ENCODE measurements at places on chromosomes 2 and 18.
A peak's percentile ranks its signal among the peaks of the same experiment; 100 is the strongest.

GRCh38 chr18:55261253-55261652 is 302.0 kb upstream of the CCDC68 start:
- H3K27me3 ChIP-seq, result no peaks in the 10 kb centered on the region
- H3K4me1 ChIP-seq, result no peaks in the 10 kb centered on the region
- H3K36me3 ChIP-seq, result no peaks in the 10 kb centered on the region
- H3K4me3 ChIP-seq, result no peak overlapping the region
- DNase-seq, result no peak

DNA sequence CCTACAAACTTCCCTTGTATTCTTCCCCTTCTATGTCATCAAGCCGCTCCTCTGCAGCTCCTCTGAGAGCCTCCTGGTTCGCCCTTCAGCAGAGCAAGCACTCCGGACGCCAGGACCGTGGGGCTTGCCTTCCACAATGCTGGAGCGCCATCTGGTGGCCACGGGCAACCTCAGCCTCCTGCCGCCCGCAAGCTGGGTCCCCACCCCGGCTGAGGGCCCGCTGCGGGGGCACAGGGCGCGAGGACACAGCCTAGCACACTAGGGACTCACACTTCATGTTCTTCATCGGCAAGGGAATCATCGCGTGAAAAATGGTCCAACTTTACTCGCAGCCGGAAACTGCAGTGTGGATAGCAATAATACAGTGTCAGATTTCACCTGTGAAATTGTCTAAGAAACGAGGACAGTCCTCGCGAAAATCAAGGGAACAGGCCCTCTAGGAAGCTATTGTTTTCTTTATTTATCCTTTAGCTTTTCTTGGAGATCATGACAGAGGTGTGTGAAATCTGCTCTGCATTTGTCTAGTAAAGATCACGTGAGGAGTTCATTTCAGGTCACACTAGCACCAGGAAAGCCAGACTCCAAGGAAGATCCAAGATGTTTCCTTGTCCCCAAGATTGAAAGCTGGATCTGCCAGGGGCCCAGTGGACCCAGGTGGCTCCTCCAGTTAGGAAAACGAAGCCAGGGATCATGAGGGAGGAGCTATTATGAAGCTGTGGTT is 5.8 kb downstream of the PRLH start:
- no peaks in the 10 kb centered on the region for H3K27me3 ChIP-seq
- no peak overlapping the region for H3K4me3 ChIP-seq
- DNase-seq, result peak; percentile 85
- H3K27ac ChIP-seq, result peak overlapping the region; percentile 74

GRCh38 chr2:239955087-239955988 is 69.8 kb downstream of the NDUFA10 start:
- no peaks in the 10 kb centered on the region for H3K27me3 ChIP-seq
- H3K4me1 ChIP-seq, result no peaks in the 10 kb centered on the region
- H3K27ac ChIP-seq, result no peak overlapping the region
- no peaks in the 10 kb centered on the region for H3K36me3 ChIP-seq
- H3K4me3 ChIP-seq, result no peak overlapping the region

DNA sequence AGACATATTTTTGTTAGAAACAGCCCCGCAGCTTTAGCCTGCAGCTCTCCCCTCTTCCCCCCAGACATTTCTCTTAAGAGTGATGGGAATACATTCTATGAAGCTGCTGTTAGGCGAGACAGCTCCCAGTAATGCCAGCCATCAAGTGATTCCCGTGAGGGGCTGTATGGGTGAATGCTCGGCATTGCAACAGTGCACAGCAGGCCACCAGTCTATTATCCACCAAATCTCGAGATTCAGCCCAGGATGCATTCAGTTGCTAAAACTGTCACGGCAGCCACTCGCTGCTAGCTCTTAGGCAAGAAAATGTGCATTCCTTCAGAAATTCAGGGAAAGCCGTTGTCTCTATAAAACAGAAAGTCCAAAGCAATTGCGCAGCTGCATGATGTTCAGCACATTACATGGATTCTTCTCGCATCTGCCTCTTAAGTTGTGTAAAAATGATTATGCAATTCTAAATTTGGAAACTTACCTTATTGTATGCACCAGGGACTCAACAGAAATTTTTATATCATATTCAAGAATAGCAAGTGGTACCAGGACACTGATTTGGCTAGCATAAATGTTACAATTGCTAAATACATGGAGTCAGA is 211.3 kb upstream of the ARL4C start:
- no peaks in the 10 kb centered on the region for H3K27me3 ChIP-seq
- H3K4me1 ChIP-seq, result no peaks in the 10 kb centered on the region
- H3K36me3 ChIP-seq, result no peaks in the 10 kb centered on the region
- no peak overlapping the region for H3K27ac ChIP-seq

DNA sequence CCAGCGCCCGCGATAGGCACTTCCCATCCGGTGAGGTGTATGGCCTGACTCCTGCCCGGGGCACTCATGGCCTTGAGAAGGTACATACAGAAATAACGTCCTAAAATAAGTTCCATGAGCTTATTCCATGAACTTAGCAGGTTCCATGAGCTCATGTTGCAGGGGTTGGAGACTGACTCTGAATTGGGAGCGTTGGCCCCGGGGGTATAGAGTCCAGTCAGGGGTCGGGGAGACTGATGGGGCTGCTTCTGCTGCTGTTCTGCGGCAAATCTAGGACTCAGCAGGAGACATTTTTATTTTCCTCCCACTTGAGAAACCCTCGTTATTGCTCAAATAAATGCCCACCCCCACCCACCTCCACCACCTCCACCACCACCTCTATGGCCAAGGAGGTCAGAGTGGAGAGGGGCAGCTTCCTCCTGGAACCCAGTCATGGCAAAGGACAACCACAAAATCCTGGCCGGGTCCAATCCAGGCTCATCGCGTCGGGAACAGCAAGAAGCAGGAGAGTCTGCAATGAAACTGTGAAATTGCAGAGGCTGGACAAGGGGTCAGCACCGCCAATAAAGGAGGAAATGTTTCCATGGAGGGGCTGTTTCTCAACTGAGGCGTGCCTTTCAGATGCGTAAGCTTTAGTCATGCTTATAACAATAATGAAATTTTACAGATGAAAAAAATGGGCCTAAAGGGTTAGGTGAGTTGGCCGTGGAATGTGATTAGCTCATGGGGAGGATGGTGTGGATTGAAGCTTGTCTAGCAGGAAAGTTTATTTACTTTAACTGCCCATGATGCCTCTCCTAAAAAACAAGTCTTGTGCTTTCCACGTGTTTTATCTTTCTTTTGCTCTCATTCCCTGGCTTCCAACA is 136.6 kb upstream of the ALKAL2 start:
- no peaks in the 10 kb centered on the region for H3K36me3 ChIP-seq
- H3K4me1 ChIP-seq, result no peaks in the 10 kb centered on the region
- no peak overlapping the region for H3K27ac ChIP-seq
- DNase-seq, result no peak
- no peaks in the 10 kb centered on the region for H3K27me3 ChIP-seq

DNA sequence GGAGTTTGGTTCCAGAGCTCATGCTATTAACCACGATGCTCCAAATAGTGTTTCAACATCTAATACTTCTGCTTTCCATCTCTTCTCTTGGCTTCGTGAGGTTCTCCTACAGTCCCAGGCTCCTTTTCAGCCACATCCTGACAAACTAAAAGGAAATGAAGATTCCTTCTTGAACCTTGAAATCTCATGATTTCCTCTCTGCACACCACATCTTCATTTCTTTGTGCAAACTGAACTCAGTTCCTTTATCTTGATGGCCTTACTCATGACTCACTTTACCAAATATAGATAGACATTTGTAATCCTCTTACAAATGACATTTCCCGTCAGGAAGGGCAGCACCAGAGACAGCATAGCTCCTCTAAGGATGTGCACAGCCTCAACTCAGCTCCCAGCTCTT is 50.0 kb upstream of the ITGA4 start:
- DNase-seq, result no peak
- no peaks in the 10 kb centered on the region for H3K27me3 ChIP-seq
- no peak overlapping the region for H3K27ac ChIP-seq
- no peaks in the 10 kb centered on the region for H3K4me1 ChIP-seq
- no peaks in the 10 kb centered on the region for H3K36me3 ChIP-seq

DNA sequence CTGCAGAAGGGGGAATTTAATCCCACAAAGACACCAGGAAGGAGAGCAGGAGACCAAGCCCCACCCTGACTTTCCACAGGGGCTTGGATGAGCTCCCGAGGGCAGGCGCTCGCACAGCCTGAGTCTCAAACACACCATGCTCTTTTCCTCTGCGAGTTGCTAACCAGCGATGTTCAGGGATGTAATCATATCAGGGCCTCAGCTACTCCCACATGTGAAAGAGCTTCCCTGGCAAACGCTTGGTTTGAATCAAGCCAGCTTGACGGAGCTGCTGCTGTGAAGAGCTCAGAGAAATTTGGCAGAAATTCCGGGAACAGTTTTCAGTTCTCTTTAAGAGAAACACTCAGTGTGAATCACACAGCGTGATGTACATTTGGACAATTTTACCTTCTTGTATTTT is 385.8 kb downstream of the GALR1 start:
- no peak for DNase-seq
- H3K27me3 ChIP-seq, result no peaks in the 10 kb centered on the region
- H3K4me1 ChIP-seq, result no peaks in the 10 kb centered on the region
- H3K36me3 ChIP-seq, result no peaks in the 10 kb centered on the region
- no peak overlapping the region for H3K4me3 ChIP-seq

DNA sequence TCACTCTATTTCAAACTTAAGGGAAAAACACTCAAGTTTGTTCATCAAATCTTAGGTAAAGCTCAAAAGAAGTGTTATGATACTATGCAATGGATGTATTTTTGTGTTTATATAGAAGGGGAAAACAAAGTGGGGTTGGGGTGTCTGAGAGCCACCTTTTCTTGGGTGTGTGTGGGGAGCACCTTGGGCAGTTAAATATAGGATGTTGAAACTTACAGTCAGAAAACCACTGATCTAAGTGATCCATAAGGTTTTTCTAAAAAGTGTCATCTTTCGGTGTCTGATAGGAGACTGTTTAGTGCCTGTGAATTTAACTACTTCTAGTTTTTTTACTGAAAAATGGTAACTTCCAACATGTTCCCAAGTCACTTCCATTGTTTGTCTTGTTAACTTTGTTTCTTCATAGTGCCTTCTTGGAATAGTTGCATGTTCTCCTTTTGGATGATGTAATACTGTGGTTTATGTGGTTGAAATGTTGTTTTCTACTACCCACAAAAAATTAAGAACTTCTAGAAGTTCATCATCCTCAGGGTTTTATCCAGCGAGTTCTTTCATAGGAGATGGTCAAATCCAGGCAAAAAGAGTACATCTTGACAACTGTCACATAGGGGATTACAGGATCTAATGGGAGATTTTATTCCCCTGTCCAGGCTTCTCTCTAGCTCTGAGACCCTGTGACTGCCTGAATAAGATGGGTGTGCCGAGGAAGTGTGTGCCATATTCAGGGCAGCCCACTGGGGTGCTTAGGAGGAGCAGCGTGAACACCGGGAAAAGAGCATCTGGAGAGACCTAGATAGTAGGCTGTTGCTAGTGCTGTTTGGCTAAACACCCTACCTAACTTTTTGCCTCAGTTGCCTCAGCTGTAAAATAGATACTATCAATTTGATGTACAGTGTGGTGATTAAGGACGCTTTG is 46.2 kb downstream of the CAB39 start:
- no peaks in the 10 kb centered on the region for H3K4me1 ChIP-seq
- H3K27me3 ChIP-seq, result no peaks in the 10 kb centered on the region
- no peak overlapping the region for H3K4me3 ChIP-seq
- no peaks in the 10 kb centered on the region for H3K36me3 ChIP-seq
- no peak overlapping the region for H3K27ac ChIP-seq

DNA sequence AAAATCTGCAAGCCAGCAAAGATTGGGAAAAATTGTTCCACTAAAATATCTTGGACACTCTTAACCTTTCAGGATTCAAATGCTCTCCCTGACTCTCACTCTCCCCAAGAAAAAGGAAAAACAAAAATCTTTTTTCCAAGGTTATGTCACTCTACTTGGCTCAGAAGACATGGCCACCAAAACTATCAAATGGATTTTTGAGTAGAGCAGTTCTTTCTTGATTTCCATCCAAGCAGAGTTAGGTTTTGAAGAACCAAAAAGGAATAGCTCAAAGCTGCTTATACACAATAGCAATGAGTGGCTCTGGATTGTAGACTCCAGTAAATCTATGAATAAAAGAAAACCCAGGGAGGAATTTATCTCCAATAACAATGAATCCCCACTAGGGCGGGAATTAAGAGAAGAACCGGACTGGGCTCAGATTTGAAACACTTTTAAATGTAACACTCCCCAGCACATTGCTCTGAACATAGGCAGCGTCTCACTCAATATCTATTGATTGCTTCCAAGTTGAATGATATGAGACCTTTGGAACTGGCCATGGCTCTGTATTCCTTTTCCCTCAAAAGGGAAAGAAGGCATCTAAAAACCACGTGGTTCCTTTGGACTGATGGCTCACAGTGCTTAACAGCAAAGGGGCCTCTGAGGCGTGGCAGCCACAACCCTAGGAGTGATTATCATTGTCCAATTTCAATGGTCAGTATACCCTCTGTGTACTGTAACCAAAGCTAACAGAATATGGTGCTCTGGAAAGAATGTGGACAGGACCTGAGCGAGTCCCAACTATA is 68.3 kb downstream of the SPRED2 start:
- no peak overlapping the region for H3K4me3 ChIP-seq
- no peak for DNase-seq
- H3K27ac ChIP-seq, result peak overlapping the region; percentile 45
- peaks cover 30% of the 10 kb centered on the region for H3K4me1 ChIP-seq

GRCh38 chr2:215828528-215829184 is 184.7 kb downstream of the MREG start:
- no peaks in the 10 kb centered on the region for H3K36me3 ChIP-seq
- H3K4me1 ChIP-seq, result peaks cover 42% of the 10 kb centered on the region
- no peaks in the 10 kb centered on the region for H3K27me3 ChIP-seq
- no peak overlapping the region for H3K27ac ChIP-seq
- DNase-seq, result peak; percentile 58

- no peak overlapping the region for H3K27ac ChIP-seq
- peaks cover 7% of the 10 kb centered on the region for H3K4me1 ChIP-seq
- no peak overlapping the region for H3K4me3 ChIP-seq
- no peak for DNase-seq
- no peaks in the 10 kb centered on the region for H3K27me3 ChIP-seq
Measured at GRCh38 chr2:240448387-240449274, 13.2 kb downstream of the GPC1 start.

DNA sequence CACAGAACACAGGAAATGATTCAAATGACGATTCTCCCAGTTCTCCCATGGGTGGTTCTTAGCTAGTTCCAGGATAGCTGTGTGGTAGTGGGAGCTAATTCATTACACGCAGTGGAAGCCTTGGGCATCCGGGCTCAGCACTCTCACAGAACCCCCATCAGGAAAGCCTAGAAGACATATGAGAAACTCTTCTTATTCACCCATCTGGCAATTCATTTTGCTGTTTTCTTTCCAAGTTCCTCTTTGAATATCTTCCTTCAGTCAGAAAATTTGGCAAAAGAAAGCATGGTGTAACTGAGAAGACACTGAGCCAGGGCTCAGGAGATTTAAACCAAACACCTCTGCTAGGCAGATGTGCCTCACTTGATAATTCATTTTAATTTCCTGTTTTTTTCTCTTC is 85.2 kb upstream of the FN1 start:
- H3K27ac ChIP-seq, result no peak overlapping the region
- no peak overlapping the region for H3K4me3 ChIP-seq
- H3K4me1 ChIP-seq, result no peaks in the 10 kb centered on the region
- DNase-seq, result no peak
- H3K27me3 ChIP-seq, result no peaks in the 10 kb centered on the region

- no peak overlapping the region for H3K27ac ChIP-seq
- H3K4me1 ChIP-seq, result peaks cover 9% of the 10 kb centered on the region
- no peaks in the 10 kb centered on the region for H3K27me3 ChIP-seq
- peaks cover 2% of the 10 kb centered on the region for H3K36me3 ChIP-seq
- H3K4me3 ChIP-seq, result no peak overlapping the region
Measured at GRCh38 chr2:197103363-197103762, 176.9 kb upstream of the PGAP1 start.

- no peaks in the 10 kb centered on the region for H3K27me3 ChIP-seq
- no peak overlapping the region for H3K4me3 ChIP-seq
- DNase-seq, result no peak
- H3K4me1 ChIP-seq, result peaks cover 2% of the 10 kb centered on the region
- H3K27ac ChIP-seq, result no peak overlapping the region
- no peaks in the 10 kb centered on the region for H3K36me3 ChIP-seq
Measured at GRCh38 chr2:28662468-28663181, 89.0 kb upstream of the PPP1CB start.

Measured in liver (tissue), 10 donors.